ENCODE measurements at places on chromosomes 5 and 9.

DNA sequence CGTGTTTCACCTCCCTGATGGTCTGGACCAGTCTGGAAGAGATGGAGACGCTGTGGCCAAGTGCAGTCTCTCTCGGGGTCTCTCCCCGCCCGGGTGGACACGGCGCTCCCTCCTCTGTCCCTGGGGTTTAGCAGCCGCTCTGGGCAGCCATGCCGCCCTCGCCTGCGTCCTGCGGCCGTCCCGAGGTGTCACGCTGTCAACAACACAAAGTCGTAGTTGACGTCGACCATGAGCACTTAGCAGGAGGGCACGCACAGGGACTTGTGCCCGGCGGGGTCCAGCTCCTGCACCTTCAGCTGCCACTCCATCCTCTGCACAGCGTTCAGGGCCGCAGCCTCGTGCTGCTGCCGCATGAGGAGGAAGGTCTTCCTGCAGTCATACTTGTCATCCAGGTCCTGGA is 368.9 kb downstream of the CDH9 start:
- DNase-seq, result no peak

DNA sequence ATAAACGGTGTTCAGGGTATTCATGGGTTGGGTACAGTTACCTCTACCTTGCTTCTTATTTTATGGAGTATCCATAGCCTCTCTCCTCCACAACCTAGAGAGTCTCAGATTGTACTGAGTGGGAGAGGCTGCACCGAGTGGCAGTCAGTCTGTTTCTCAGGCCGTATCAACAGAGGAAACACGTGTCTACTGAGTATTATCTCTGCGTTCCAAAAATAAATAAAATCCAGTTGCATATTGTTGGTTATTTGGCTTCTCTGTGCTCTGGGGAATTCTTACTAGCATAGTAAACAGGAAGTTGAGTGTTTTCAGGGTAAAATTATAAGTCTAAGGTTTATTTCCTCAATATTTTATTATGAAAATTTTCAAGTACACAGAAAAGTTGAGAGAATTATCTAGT is 231.0 kb downstream of the ARHGEF28 start:
- no peak for DNase-seq

DNA sequence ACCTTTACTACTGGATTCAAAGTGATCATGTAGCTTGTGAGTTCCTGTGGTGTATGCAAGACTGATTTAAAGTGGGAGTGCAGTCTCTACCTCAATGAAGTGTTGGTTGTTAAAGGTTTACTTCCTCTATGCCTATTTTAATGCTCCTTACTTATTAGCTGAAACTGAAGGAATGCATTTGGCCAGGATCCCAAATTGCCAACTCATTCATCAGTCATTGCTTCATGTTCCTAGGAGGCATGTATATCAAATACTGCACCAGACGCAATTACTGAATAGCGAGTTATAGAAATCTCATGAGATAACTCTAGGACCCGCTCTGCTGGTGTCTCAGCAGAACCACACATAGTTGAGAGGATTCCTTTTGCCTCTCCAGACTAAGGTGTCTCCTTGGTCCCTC is 143.0 kb upstream of the RPS23 start:
- DNase-seq, result peak; percentile 89

DNA sequence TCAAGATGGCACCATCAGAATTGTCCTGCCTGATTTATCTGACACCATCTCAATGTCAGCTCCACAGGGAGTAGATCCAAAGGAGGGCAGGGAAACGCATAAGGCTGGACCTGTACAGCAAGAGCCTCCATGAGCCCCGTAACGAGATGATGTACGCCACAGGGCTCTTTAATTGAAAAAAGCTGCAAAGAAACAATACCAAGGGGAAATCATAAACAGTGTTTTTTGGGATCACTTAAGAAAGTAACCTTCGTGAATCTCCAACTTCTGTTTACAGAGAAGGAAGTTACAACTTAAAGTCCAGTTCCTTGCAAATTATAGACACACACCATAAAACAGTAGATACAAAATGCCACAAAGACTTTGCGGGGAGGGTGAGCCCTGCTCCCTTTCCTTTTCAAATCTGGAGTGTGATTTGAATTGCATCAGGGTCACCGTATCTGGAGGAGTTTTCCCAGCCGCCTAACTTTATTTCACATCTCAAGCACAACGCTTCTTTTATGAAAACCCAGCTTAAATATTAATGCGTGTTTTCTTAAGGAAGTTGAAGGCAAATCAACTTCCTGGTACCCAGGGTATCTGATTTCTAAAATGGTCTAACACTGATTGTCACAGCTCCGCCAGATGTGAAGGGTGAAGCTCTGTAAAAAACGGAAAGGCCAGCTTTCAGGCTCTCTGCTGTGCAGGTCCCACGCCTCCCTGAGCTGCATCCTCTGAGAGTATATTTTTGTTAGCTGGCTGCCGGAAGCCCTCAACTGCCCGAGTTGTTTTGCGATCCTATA is 88.9 kb downstream of the EBF1 start:
- no peak for DNase-seq

DNA sequence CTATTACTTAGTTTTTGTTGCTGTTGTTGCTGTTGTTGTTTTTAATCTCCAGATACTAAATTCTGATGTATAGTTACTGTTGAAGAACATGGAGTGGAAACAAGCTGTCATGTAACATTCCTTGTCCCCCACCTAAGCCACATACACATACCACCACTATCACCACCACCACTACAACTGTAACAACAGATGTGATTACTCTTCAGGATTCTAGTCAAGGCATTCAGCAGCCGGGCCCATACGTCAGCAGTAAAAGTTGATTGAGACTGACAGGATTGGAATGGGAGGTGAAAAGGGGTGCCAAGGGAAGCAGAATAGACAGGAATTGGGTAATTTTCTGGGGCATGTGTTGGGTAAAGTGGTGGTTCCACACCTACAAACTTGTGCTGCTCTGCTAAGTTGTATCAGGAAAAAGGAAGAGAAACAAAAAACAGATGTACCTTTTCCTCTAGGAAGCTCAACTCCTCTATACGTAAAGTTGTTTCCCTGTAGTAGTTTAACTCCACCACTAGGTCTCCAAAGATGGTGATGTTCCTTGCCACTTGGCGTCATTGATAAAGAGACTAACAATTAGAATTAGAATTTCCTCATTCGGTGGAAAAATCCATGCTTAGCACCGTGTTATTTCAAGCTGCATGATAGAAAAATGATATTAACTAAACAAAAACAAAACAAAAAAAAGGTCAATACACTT is 138.6 kb downstream of the ARRDC3 start:
- DNase-seq, result no peak

DNA sequence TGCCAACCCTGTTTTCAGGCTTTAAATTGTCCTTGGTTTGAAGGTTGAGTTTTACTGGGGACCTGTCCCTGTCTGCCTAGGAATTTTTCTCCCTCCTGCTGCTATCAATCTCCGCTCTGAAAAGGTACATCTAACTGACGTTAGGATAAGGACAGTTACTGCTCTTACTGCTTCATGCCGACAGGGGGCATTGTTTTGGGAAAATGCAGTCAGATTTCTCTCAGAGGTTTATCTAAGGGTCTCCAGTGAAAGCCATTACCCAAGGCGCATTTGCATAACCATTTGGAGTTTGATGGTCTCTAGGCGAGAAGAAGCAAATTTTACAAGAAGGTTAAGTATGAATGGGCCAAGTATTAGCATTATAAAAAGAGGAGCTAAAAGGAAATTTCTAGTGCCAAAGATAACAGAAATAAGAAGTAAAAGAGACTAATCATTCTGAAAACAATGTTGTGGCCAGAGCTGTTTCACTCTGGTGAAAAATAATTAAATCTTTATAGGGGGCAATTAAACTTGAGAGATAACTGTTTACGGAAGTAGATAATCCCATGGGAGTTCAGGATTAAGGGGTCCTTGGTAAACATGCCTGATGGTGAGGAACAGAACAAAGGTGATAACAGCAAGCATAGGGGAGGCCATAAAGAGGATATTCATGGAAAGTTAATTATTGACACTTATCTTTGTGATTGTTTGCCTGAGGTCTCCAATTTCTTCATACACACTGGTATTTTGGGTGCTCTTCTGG is 605.0 kb downstream of the MTRR start:
- no peak for DNase-seq

GRCh38 chr5:35026280-35026840 is 21.4 kb downstream of the AGXT2 start:
- DNase-seq, result no peak

GRCh38 chr5:125696762-125697161 is 726.4 kb upstream of the GRAMD2B start:
- peak; percentile 87 for DNase-seq

- DNase-seq, result no peak
These were observed 63.4 kb downstream of the DENND1A start for GRCh38 chr9:123866497-123866896.

DNA sequence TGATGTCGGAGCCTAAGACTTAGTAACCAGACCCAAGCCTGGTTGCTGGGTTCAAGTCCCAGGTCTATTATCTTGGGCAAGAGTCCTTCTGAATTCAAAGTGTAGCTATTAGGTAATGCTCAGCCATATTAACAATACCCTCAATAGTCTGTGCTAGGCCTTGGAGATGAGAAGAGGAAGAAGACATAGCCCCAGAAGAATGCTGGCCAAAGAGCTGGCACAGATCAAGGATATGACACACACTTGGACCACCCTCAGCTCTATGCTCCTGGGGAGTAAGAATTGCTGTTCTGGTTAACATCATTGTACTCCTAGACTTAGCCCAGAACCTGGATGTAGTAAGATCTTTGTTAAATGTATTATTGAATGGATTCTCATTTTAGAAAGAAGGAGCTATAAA is 426.7 kb downstream of the CDK5RAP2 start:
- no peak for DNase-seq

DNA sequence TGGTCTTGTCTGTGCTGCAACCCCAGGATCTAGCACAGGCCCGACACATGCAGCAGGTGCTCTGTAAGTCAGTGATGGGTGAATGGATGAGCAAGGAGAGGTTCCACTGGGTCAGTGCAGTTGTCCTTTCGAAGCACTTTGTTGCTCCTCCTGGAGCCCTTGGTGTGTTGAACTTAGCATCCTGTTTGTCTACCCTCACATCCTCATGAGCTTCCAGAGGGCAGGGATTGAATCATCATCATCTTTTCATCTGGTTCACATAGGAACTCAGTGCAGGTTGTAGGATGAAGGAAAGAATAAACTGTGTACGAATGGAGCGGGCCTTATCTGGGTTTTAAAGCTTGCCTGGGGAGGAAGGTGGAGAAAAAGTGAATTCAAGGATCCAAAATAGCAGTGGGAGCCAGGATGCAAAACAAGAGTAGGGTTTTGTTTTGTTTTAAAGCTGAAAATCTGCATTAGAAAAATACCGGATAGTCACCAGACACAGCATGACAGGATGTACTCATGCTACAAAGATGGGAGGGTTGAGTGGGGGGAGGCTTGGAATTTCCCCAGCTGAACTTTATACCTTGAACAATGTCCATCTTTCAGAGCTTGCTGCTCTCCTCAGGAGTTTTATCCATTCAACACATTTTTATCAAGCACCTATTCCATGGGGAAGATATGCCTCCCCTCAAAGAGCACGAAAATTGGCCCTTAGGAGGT is 55.8 kb downstream of the PTTG1 start:
- DNase-seq, result no peak

DNA sequence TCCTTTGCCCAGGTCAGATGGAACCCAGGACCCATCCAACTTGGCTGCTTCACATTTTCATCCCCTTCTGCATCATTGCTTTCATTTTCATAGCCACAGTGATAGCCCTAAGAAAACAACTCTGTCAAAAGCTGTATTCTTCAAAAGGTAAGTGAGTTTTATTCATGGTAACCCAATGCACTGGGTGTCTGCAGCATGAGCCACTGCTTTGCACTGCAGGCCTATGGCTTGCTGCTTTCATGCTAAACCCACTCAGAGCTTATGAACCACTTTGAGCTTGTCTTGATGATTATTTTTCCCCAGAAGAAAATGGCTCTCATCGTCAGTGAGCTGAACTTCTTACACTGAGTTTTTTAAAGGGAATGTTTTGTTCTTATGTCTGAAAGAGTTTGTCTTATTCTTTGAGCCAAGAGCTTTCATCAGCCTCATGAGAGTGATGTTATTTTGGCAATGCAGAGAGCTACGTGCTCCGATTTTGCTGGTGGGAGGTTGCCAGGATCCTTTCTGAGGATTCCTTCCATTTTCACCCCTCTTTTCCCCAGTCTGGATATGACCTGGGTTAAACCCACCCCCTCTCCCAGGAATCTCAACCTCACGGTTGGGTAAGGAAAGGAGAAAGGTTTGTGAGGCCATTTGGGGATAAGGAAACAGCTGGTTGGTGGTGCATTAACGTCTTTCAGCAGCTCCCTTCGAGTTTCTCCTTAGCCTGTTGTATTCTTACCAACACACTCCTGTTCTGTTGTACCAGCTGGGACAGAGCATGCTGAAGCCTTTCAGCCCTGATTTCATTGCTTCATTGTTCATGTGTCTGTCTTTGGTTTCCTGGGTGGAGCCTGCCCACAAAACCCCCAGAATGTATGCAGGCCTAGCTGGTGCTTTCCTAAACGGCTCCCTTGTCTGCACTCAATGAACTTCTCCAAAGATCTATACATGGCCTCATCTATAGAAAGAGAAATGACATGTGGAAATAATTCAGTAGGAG is 47.6 kb downstream of the PDCD1LG2 start:
- no peak for DNase-seq

DNA sequence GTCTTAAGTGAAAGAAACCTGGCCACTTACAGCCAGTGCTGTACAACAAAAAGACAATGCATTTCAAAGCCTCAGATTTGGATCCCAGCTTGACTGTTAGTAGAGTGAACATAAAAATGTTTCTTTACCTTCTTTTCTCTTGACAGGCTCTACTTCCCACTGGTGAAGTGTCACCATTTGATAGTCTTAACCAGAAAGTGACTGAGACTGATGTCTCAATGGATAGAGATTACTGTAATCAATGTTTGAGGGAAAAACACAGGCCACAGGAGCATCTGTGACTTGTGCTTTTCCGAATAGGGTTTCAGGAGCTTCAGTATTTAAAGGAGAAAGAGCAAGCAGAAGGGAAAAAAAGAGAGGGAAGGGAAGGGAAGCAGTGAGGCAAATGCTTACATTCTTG is 41.7 kb upstream of the STK32A start:
- no peak for DNase-seq

- DNase-seq, result peak; percentile 80
These were observed 20.4 kb upstream of the UBAP1 start for GRCh38 chr9:34158362-34158869.

DNA sequence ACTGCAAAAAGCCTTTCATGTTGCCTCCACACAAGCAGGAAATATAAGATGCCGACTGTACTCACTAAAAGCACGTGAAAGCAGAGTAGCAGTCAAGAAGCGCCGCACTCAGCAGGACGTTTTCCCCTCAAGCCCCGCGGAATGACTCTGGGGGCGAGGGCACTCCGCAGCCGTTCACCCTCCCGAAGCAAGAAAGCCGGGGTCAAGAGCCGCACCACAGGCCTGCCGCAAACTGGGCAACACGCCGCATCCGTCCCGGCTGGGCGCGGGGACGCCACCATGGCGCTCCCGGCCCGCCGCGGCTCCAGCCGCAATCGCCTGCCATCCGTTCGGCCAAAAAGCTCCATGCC is 364 bp downstream of the RPS6 start:
- peak; percentile 16 for DNase-seq

DNA sequence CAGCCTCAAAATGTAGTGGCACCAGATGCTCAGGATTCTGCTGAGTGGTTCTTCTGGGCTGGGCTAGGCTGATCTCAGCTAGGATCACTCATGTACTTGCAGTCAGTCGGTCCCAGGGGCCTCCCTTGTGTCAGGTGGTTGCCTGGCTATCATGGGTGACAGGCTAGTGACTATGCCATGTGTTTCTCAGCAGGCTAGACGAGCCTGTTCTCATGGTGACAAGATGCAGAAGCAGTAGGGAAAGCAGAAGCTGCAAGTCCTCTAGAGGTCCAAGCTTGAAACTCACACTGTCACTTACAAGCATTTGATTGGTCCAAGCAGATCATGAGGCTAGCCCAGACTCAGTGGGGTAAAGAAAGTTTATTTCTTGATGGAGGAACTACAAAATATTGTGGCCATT is 15.2 kb upstream of the KCNMB1 start:
- no peak for DNase-seq

GRCh38 chr5:173302546-173303155 is 25.6 kb downstream of the STC2 start:
- DNase-seq, result peak; percentile 82
